ENCODE measurements at places on chromosomes 1 and 21.

DNA sequence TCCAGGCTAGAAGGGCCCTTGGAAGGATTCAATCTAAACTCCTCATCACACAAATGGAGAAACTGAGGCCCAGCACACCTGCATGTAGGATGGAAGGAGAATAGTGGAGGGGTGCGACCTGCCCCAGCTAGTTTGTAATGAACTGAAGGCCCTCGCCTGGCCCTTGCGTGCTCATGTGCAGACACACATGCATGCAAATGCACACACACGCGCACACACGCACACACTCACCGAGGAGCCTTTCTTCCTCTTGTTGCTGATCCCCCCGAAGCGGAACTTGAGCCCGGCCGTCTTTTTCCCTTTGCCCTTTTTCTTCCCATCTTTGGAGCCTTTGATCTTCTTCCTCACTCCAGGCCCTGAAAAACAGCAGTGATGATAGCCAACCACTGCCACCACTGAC, 27.9 kb downstream of the CHD5 start:
- no peak for DNase-seq

DNA sequence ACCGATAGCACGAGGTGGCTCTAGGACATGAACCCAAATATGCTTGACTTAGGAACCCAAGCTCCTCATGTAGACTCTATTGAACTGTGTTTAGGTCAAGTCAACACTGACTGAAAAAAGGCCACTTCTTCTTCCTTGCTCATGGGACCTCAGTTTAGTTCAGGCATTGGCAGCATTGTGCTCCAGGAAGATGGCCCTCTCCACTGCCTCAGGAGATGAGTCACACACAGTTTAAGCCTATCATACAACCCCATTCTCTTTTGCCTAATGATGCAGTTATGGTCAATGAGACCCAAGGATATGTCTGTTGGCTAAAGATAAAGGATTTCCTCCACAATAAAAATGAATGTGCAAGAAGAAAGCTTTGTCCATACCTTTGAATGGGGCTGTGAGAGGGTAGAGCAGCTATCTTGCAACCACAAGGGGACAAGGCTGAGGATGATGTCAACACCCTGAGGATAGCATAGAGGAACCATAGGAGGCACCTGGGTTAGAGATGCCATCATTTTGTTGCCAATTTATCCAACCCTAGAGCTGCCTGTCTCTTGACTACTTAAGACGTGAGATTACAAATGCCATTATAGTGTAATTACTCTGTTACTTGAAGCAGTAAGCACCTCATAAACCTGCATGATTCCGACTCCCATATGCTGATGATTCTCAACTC, 3.0 kb upstream of the TRIM63 start:
- DNase-seq: no peak

DNA sequence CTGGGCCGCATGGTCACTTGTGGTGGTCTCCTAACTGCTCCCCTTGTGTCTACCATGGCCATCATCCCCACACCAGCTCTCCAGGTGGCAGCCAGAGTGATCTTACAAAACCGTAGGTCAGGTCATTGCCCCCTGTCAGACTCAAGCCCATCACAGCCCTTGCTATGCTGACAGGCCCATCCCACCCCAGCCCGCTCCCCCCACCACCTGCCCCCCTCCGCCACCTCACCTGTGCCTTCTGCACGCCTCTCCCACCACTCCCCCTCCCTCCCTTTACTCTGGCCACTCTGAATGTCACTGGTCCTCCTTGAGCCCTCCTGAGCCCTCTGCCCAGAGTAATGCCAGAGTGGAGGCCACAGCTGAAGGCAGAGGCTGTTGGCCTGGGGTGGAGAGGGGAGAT, 28.5 kb downstream of the TEX35 start:
- DNase-seq: no peak

DNA sequence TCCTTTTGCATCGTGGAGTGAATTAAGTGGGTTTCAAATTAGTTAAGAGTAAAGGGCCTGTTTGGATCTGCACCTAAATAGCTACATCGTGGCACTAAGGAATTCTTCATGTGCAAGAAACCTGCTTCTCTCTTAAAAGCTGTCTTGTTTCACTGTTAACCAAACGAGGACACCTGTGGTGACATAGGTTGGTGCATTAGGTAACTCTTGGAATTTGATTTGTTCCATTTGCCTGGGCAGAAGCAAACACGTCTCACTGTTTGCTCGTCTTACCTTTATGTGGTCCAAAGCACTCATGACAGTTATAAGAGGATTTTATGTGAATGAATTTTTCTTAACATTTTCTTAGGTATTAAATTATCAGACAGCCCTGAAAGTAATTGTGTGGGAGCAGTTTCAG, 60.9 kb downstream of the PRDM2 start:
- DNase-seq: no peak

- peak; percentile 77 for DNase-seq
These were observed 8.0 kb upstream of the PLCH2 start for GRCh38 chr1:2468041-2468472.

DNA sequence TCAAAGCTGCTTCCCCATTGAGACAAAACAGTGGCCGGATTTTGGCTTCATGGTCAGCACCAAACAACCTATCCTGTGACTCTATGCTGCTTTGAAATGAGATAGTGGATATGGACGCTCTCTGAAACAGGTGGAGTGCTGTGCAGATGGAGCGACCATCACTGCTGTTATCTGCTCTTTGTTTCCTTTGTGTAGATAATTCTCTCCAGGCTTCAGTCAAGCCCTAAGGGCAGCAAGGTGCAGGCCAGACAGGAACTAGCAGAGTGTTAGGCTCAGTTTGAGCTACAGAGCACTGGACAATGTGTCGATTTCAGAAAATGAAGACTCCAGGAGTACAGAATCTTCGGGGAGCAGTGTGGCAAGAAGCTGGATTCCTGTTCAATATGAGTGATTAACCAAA, 4.8 kb upstream of the IRF6 start:
- no peak for DNase-seq

DNA sequence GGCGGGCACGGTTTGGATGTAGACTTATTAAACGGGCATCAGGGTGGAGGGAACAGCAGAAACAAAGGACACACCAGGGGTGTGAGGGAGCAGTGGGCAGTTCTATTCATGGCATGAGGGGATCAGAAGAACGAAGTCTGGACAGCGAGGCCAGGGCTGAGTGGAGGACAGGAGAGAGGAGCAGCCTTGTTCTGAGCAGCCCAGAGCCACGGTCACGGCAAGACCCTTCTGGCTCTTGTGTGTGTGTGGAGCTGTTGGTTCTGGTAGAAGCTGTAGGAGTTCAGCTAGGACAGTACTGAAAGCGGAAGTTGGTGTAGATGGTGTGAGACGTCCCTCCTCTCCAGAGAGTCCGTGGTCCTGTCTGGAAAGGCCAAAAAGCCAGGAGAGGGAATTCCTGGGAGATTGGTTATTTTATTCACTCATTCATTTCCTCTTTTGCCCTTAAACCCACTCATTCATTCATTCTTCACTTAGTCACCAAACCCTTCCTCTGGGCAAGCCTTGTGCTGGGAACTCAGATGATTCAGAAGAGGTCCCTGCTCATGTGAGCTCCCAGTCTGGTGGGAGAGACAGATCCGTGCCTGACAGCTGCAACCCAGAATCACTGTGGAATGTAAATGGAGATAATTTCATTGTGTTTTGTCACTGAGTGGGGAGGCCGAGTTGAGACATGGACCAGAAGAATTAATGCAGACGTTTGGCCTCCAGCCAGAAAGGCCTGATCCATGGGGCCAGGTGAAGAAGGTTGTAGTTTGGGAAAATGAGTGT, 4.1 kb upstream of the ACOT11 start:
- peak; percentile 53 for DNase-seq

GRCh38 chr1:211534545-211535291, 42.8 kb upstream of the RD3 start:
- DNase-seq: no peak

- DNase-seq: no peak
These were observed 19.7 kb downstream of the DPH5 start for GRCh38 chr1:101005871-101006270.

DNA sequence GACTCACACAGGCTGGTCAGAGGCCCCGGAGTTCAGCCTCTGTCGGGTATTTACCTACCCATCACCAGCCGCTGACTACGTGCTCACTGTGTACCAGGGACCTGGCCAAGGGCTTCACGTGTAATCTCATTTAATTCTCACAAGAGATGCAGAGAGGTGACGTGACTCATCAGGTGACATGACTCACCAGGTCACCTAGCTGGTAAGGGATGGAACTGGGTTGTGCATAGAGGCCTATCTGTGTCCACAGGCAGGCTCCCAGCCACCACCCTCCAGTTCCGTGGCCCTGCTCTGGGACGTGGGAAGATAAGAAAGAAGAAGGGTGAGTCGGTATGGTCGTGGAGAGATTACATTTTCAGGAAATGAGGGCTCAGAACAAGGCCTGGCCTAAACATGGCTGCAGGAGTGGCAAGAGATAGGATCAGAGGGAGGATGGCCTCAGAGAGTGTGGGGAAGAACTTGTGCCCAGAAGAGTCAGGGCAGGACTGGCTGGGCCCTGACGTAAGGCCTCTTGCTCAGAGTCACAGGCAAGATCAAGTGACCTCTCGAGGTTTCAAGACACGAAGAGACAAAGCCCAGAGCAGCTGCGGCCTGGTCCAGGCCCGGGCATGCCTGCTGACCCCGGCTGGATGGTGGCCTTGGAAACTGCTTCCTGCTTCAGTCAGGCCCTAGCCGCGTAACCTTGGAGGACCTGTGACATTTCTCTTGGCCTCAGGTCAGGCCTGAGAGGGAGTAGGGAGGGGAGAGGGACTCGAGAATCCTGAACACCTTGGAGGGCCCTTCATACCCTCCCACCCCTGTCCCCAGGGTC, 52.7 kb upstream of the WASF2 start:
- peak; percentile 64 for DNase-seq

- DNase-seq: no peak
These were observed 144.0 kb upstream of the NRIP1 start for GRCh38 chr21:15208786-15209185.

- DNase-seq: no peak
These were observed 120.0 kb downstream of the GIPC2 start for GRCh38 chr1:78165816-78166215.

DNA sequence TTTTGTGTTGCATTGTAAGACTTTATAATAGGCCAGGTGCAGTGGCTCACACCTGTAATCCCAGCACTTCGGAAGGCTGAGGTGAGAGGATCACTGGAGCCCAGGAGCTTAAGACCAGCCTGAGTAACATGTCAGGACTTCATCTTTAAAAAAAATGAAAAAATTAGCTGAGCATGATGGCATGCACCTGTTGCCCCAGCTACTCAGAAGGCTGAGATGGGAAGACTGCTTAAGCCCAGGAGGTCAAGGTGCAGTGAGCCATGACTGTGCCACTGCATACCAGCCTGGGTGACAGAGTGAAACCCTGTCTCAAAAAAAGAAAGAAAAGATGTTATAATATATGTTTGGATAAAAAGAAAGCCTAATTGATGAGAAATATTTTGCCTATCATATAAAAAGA, 34.9 kb downstream of the HMCN1 start:
- DNase-seq: no peak

- DNase-seq: peak; percentile 43
These were observed 802.8 kb upstream of the CXADR start for GRCh38 chr21:16709866-16710550.

GRCh38 chr1:236864996-236865817, 70.1 kb downstream of the MTR start:
- DNase-seq: no peak

DNA sequence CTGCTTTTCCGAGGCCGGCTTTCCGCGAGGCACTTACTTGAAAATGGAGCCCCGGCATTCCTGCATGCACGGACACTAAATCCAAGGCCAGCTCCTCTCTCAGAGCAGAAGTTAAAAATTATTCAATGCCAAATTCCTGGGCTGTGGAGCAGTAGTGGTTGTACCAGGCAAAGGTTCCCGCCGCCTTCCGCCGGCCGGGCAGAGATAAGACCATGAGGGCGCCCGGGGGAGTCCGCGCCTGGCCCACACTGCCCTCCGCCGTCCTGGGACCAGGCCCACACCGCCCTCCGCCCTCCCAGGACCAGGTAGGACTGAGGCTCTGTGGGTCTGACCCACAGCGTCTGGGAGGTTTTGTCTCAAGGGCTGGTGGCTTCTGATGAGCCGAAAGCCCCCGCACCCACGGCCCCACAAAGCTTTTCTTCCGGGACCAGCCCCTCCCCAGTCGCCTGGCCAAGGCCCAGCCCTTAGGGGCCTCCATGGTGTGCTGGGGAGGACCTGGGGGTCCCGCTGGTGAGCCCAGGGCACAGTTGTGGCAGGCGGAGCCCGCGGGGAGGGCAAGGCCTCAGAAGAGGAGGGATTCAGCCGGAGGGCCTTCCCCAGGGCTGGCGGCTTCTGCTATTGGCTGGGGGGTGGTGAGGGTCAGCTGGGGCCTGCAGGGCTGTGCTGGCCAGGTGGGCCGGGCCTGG, 12.7 kb upstream of the C1orf159 start:
- no peak for DNase-seq

DNA sequence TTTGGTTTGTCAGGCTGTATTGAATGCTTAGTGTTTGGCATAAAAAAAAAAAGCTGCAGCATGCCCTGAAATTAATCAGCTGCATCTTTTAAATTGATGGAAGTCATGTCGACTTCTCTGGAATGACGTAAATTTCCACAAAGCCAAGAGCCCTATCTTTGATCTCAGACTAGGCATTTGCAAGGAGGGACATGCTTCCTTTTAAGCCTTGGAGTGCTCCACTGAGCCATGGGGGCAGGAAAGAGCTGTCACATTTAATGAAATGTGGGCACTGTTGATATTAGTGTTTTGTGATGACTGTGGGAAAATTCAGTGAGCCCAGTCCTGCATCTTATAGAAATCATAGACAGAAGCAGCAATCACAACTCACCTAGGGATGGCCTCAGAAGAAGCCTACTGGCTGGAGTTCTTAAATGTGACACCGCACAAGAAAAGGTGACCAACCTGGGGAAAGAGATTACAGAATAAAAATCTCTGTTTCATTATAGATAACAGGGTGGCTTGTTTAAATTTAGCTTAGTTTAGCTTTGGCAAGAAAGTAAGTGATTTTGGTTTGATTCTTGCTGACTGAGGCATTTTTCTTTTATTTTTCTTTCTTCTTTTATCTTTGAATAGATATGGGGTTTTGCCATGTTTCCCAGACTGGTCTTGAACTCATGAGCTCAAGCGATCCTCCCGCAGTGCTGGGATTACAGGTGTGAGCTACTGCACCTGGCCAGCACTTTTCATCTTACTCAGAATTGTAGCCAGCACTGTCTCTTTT, 188.2 kb downstream of the HHAT start:
- no peak for DNase-seq

DNA sequence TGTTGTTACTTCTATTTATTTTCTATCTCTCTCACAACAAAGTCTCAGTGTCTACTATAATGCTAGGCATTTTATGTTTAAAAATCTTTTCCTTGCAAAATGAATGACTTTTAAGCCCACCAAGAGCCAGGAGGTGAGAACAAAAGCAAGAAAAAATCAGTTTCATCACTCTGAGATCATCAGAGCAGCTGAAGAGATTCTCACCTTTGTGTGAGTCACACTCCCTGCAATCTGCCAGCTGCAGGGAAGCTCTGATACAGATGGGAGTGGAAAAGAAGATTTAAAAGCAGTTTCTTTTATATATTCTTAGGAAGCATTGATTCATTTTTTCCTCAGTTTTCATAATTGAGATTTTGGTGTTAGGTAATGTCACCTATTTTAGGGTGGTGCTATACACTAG, 107.6 kb downstream of the LHX9 start:
- DNase-seq: peak; percentile 15

- peak; percentile 78 for DNase-seq
These were observed 56.5 kb downstream of the IRF2BP2 start for GRCh38 chr1:234553240-234554188.

GRCh38 chr21:23398726-23399125, 2208.6 kb downstream of the MRPL39 start:
- no peak for DNase-seq

Measured in AG20443 (cell line).